Activated CD4-positive, alpha-beta T cell treated with anti-CD3 and anti-CD28 coated beads, Interleukin-2, amount 10 ng/mL, durations not matched to agents 7 days and 5 days (primary cell): ENCODE measurements at places on chromosomes 7 and 10.

DNA sequence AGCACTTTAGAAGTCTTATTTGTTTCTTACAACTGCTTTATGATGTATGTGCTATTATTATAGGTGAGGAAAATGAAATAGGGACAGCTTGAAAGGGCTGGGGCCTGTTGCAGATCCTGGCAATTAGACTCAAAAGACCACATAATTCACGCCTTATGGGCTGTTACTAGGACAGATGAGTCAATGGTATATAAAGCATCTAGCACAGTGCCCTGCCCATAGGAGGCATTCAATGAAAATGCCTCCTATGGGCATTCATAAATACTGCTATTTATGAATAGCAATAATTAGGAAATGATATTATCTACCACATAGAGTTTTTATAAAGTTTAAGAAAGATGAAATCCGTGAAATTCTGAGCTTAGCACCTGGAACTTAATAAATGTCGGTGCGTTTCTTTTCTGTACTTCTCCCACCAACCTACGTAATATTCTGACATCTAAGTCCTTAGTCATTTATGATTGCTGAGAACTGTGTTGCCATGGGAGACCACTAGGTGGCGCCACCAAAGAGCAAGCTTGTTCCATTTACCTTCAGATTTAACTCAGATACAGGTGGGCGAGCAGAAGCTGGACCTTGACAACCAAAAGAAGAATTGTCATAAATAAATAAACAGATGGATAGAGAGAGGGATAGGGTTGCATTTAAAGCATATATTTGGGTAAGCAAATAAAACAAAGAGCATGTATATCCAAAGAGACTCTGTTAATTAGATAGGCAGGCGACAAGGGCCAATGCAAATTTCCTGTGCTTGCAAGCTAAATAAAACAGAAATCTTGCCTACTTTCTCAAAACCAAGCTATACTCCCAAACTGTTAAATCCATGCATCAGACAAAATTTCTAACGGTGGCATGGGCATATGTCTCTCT lies 699.9 kb downstream of the INHBA start:
- peak; percentile 44 for DNase-seq

DNA sequence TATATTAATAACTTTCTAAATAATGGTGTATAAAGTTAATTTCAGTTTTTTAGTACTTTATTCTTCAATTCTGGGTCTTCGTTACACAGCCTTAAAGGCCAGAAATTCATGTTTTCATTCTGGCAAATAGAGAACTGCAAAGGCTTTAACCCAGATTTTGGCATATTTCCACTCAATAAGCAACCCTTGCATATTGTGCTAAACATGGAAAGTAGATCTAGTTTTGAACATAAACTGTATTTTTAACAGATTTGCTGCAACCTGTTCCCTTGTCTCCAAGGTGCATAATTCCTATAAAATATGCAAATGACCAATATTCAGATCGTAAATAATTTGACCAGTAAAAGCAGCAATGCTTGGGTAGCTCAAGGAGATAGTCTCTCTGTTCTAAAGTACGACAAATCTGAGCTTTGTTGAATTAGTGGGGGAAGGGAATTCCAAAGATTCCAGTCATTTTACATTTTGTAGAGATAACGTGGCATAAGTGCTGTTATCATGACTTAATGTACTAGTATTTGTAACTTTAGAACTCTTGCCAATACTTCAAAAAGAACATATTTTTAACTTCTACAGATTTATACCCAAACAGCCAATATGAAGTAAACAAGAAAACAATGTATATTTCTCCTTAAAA lies 46.4 kb upstream of the RSBN1L start:
- DNase-seq, result no peak

GRCh38 chr10:132169766-132170560 lies 16.8 kb upstream of the DPYSL4 start:
- DNase-seq, result no peak

DNA sequence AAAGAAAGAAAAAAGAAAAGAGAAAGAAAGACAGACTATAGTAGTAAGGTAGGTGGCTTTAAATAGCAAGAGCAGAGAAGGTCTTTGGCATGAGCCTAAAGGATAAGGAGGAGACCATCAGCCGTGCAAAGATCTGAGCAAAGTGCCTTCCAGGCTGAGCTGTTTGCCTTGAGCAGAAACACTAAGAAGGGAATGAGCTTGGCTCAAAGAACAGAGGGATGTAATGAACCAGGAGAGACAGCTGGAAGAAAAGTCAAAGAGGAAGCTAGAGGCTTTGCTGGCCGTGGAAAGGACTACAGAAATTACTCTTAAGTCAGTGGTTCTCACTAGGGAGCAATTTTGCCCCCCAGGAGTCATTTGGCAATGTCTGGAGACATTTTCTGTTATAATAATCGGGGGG lies 228.6 kb downstream of the FGFR2 start:
- no peak for DNase-seq

DNA sequence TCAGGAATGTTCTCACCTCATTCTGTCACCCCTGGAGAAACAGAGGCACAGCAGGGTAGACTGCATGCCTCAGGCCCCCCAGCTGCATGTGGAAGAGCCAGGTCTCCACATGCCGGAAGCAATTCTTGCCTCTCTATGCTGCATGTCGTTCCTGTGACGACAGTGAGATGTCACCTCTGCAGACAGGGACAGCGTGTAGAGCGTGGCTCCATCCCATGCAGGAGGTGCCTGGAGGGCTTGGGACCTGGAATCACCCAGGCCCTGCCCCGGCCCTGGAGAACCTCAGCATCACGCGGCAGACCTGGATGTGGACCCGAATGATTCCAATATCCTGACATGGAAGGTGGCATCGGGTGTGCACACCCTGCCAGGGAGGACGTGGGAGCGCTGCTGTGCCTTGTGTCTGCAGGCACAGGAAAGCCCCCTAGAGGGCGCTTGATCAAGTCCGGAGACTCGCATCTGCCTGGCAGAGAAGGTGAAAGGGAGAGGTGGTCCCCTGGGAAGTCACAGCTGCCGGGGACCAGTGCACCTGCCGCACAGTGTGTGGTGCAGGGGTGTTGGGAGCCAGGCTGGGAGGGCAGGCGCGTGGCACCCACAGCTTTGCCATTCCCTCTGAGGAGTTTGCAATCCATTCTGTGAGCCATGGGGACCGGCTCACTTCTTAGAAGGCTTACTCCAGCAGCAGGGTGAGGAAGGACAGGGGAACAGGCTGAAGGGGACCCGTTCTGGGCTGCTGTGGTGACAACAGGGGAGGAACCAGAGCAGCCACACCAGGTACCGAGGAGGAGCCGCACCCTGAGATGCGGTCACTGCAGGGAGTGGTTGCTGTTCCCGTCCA lies 45.3 kb upstream of the EN2 start:
- DNase-seq, result peak; percentile 56

GRCh38 chr10:4215963-4216575 lies 431.1 kb upstream of the KLF6 start:
- no peak for DNase-seq

DNA sequence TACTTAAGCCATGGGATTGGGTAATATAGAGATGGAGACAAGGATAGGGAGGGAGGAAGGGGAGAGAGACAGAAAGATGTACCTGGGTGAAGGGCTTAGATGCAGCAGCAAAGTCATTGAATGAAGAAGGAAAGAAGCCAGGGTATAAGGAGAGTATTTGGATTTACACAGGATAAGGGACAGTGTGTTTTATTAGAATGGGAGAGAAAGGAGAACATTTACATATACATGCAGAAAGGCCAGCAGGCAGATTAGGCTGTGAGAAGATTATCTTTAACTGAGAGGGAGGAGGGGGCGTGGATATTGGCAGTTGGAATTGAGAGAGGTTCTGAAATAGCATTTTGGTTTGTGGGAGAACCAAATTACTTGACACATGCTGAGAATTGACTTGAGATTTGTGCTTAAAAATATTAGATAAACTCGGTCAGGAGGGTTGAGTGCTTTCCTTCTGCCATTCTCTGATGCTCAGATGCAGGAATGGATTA lies 161.5 kb upstream of the ZNF804B start:
- no peak for DNase-seq

DNA sequence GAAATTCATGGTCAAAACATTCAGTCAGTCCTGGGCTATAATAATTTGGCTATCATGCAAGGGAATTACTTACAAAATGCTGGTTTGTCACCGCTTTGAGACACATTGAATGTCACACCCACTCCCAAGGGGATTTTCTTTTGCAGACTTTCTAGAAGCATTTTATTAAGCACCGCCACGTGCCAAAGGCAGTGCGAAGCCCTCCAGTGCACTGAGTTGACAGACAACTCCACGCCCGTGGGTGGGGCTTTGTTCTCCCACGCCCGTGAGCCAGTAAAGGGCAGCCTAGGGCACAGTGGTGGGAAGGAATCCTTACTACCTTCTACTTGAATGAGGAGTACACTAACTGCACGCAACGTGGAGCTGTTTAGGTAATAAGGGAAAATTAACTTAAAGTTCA lies 515.8 kb downstream of the KCNMA1 start:
- no peak for DNase-seq

- no peak for DNase-seq
Measured at GRCh38 chr10:48786606-48787282, 102.1 kb downstream of the WDFY4 start.

DNA sequence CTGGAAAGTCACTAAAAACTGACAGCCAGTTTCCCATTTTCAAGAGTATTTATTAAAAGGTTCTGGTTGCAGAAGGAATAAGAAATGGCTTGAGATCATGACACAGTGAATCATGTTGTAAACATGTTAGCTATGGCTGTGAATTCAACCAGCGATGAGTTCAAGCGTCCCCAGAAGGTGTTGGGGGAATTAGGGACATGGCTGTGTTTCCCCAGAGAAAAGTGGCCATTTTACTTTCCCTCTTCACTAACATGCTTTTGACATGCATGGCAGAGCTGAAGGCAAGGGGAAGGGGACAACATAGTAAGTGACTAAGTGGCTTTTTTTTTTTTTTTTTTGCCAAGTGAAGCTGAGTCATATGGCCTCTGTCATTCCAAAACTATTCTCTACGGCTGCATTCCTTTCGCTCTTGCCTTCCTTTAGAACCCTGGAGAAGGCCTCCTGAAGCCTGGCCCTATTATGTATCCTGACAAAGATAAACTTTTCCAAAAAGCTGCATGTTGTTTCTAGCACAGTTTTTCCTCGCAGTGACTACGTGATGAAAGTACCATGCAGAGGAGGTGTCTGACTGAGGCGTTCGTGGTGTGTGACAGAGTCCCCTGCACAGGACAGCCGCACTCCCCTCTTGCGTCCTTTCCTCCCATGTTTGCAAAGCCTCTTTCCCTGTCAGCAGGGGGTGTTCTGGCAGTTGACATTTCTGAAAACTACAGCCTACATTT lies 46.9 kb downstream of the EGFR start:
- no peak for DNase-seq

GRCh38 chr7:66627881-66628360 lies 760 bp upstream of the KCTD7 start:
- no peak for DNase-seq

DNA sequence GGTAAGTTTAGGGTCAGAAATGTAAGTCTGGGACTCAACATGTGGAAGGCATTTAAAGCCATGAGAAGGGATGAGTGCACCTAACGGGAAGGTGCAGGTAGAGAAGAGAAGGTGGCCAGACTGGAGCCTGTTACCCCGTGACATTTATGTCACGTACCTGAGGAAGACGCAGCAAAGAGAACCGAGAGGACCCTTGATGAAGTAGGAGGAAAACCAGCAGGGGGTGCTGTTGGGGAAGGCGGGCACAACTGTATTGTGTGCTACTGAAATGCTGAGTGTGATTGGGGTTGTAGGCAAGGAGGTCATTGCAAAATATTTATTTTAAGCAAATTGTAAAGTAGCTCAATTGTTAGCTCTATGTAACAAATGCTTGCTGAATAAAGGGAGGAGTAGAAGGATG lies 338.2 kb upstream of the PRKCQ start:
- peak; percentile 79 for DNase-seq

- DNase-seq, result no peak
Measured at GRCh38 chr10:63478564-63478963, 12.8 kb upstream of the JMJD1C start.

GRCh38 chr7:22666732-22667131 lies 60.3 kb upstream of the IL6 start:
- DNase-seq, result no peak

- DNase-seq, result no peak
Measured at GRCh38 chr7:122768827-122769226, 66.1 kb upstream of the RNF148 start.

GRCh38 chr7:142815134-142815533 lies 39.7 kb upstream of the EPHB6 start:
- DNase-seq, result no peak

GRCh38 chr10:11165591-11166543 lies 148.2 kb downstream of the CELF2 start:
- peak; percentile 84 for DNase-seq

GRCh38 chr7:129642871-129643549 lies 31.5 kb downstream of the NRF1 start:
- no peak for DNase-seq

DNA sequence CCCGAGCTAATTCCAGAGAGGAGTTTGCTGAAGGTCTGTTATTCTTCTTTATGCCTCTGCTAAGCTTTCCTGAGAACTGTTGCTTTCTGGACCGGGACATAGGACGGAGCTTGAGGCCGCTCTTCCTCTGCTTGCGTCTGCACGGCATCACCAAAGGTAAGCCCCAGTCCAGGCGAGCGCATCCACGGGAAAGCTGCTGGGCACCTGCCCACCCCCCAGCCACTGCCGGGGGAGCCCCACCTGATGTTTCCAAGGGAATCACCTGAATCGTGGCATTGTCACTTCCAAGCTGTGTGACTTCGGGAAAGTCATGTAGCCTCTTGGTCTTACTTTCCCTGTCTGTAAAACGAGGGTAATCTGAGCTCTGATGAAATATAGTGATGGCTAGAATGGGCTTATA lies 45.1 kb upstream of the PLEKHA1 start:
- no peak for DNase-seq

DNA sequence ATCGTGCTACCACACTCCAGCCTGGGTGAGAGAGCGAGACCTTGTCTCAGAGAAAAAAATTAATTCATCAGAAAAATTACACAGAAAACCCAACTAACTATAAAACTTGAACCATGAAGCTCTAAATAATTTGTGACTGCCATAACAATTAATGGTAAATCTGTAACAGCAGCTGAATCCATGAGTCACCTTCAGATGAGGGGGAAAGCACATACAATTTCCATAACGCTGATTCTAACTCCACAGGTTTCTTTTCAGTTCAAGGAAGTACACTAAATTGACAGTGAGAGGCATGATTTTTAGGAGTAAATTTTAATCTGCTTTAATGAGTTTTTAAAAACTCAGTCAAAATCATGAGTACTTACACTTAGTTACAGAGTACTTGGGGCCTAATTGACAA lies 120.1 kb upstream of the NOBOX start:
- no peak for DNase-seq

DNA sequence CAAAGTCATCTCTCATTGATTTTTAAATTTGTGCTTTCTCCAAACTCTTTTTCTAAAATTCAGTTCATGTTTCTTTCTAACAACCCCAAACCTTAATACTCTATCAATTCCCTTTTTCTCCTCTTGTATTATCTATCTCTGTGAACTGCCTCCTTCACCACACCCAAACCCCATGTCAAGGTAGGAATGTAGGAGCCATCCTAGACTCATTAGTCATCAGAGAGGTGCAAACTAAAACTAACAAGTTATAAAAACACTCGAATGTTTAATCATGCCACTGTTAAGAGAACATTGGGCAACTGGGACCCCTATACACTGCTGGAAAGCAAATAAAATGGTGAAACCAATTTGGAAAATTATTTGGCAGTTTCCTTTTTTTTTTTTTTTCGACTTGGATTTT lies 533.8 kb upstream of the LRRN3 start:
- no peak for DNase-seq

GRCh38 chr7:55969391-55969790 lies 5.0 kb downstream of the NIPSNAP2 start:
- no peak for DNase-seq

- no peak for DNase-seq
Measured at GRCh38 chr10:49166484-49167400, 21.4 kb downstream of the TMEM273 start.

- no peak for DNase-seq
Measured at GRCh38 chr7:127021019-127021738, 231.6 kb downstream of the GRM8 start.
